Naive thymus-derived CD8-positive, alpha-beta T cell (primary cell): ENCODE measurements at places on chromosomes 2 and 18. TPM values are rescaled to one million over a fixed set of nuclear protein-coding genes. Genes with fewer than 3 reads are reported as not detected.

ABCG5 gene
- total RNA-seq: not detected

DNA sequence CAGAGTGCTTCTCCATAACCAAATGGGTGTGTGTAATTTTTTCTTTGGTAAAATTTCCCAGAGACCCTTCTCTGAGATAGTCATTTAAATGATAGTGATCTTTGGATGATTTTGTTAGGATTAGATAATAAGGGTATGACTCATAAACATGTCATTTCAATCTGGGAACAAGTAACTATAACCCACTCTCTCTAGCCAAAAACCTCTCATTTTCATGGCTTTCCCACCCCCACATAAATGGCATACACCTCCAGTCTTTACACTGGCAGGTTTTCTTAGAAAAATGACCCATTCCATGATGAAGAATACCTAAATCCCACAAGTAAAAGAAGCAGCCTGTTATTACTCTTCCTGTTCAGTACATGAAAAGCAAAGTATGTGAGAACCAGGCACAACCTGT lies 572.0 kb upstream of the ZEB2 start:
- no peaks in the 10 kb centered on the region for H3K4me1 ChIP-seq
- no peak overlapping the region for H3K27ac ChIP-seq
- no peak for DNase-seq
- no peaks in the 10 kb centered on the region for H3K36me3 ChIP-seq
- no peak overlapping the region for H3K4me3 ChIP-seq
- H3K27me3 ChIP-seq: no peaks in the 10 kb centered on the region

EFR3B gene
- total RNA-seq: 0.14 TPM

LBH gene
- 537 TPM for total RNA-seq
